NCI-H1417 treated with DMSO at 0.1 percent for 48 hours (cell line): ENCODE measurements at places on chromosomes 7 and 10.

DNA sequence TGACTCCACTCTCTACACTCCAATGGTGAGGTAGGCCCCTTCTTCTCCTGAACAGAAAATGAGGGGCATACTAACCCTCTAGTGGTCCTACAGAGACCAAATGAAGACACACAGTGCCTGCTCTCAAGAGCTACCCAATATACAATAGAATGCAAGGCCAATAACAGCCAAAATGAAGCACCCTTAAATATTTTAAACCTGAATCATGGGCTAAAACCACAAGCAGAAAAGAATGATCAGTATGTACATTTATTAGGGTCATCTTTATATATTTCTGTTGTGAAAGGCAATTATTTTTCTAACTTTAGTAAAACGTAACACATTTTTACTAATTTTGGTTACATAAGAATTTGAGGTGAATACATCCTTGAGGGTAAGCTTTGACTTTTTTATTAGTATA, 49.9 kb upstream of the COL1A2 start:
- DNase-seq: no peak

DNA sequence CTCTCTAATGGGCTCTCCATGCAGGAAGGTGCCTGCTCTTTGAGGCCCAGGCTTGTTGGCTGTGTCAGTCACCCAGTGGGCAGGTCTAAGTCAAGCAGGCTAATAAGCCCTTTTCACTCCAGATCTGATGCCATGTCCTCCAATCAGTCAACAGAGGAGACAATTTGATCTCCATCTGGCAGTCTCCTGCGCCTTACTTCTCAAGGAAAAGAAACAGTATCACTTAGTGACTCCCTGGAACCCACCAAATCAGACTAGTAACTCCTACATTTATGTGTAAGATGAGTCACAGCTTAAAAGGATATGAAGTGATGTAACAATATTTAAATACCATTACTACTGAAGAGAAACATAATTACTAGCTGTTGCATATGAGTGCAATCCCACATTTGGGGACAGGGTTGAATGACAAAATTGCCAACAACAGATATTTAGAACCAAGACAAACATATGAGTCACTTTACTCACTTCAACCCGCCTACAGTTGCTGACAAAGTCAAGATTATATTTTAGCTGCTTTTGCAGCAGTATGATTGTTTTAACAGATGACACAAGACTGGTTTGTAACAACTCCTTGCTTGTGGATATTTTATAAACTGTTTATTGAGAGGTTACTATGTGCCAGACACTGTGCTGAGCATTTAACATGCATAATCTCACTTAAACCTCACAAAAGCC, 72.1 kb downstream of the USP6NL start:
- DNase-seq: no peak

- no peak for DNase-seq
These were observed 200.9 kb upstream of the CNTNAP2 start for GRCh38 chr7:145915679-145916078.

DNA sequence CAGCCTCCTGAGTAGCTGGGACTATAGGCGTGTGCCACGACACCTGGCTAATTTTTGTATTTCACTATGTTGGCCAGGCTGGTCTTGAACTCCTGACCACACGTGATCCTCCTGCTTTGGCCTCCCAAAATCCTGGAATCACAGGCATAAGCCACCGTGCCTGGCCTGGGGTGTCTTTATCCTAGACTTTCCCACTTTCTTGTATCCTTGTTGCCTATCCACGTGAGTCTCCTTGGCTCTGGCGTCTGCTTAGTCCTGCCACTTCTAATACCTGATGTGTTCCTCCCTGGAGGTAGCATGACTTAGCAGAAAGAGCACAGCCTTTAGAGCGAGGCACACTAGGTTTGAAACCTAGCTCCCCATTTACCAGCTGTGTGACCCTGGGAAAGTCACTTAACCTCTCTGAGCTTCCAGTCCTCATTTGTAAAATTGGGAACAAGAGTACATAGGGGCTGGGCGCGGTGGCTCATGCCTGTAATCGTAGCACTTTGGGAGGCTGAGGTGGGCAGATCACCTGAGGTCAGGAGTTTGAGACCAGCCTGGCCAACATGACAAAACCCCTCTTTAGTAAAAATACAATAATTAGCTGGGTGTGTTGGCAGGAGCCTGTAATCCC, 344.6 kb downstream of the TYW1 start:
- no peak for DNase-seq

GRCh38 chr7:90594751-90595317, 1.3 kb upstream of the CDK14 start:
- no peak for DNase-seq

DNA sequence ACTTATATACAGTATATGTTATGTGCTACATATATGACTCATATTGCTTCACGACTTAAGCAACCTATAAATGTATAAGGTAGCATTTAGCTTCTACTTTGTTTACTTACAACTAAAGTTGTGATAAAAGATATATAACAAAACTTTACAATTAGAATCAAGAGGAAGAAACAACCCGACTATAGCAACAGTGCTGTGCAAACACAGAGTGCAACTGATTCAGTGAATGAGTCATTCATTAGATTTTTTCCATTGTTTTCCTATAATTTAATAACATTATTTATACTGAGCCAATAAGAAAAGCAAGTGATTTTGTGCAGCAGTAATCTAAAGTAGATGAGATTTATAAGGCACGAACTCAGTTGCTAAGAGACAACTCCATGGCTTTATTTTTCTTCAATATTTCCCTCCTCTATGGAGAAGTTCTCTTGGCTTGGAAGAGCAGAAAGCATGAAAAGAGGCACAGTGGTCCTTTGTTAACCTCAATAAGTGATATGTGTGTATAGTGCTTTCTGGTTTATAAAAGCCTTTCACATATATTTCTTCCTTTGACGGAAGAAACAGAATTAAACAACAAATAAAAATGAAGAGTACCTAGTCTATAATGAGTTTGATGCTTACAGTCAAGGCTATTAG, 19.8 kb downstream of the CEP41 start:
- no peak for DNase-seq

- no peak for DNase-seq
These were observed 350.9 kb downstream of the ANKRD30A start for GRCh38 chr10:37476285-37476684.

- DNase-seq: no peak
These were observed 564.5 kb upstream of the IGFBP3 start for GRCh38 chr7:46485481-46486065.

- DNase-seq: no peak
These were observed 553.5 kb upstream of the C7orf33 start for GRCh38 chr7:148037044-148037443.

- DNase-seq: no peak
These were observed 385.3 kb upstream of the COBL start for GRCh38 chr7:51701935-51702334.

GRCh38 chr10:47081264-47081663, 170.0 kb downstream of the PTPN20 start:
- no peak for DNase-seq

- peak; percentile 2 for DNase-seq
These were observed 82.3 kb upstream of the GPR26 start for GRCh38 chr10:123583639-123584418.

- no peak for DNase-seq
These were observed 52.4 kb upstream of the GTF2IRD1 start for GRCh38 chr7:74401137-74401859.

DNA sequence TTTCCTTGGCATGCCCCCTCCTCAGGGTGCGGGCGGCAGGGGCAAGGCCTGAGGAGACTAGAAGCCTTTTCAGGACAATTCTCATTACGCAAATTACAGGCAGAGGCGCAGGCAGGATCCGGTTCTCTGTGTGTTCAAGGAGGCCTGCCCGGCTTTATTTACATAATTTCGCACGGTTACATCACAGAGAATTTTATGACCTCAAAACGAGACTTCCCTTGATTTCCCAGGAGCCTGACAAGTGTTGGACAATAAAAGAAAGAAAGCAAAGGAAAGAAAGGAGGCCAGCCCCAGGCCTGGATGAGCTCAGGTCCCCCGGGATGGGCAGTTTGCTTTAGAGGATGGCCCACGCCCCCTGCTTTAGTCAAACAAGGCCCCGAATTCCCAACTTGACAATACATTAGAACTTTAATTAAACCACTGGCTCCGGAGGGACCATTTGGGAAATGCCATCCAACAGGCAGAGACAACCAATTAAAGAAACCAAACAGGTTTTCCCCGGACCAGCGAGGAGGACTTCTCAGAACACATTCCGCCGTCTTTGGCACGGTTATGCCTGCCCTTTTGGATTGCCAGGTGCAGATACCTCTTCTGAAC, 2.9 kb downstream of the MNX1 start:
- DNase-seq: no peak

DNA sequence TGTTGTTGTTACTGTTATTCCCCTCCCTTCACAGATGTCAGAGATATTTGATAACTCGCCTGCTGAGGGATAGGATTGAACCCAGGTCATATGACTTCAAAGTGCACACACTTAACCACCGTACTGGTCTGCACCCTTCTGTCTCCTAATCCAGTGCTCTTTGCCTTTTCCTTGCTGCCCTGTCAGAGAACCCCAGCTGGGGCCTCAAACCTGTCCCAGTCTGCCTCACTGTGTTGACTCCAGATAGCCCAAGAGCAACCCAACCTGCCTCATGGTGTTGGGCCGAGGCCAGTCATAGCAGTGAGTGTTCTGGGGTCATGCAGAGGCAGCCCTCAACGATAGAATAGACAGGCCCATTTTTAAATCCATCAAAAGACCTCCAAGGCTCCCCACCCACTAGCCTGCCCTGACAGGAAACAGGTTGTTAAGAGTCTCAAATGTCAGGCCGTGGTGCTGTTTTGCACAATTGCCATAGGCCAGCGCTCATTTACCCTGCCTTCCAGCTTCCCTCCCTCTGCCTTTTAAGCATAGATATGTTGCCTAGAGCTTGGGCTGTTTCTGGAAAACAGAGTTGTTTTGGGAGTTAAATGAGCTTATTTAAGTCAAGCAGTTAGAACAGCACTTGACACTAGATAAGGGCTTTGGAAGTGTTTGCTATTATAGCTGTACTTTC, 37.0 kb upstream of the PDCD4 start:
- no peak for DNase-seq

- DNase-seq: no peak
These were observed 843 bp upstream of the GATA3 start for GRCh38 chr10:8053446-8054243.

GRCh38 chr10:121593281-121594075, 4.8 kb downstream of the FGFR2 start:
- no peak for DNase-seq

DNA sequence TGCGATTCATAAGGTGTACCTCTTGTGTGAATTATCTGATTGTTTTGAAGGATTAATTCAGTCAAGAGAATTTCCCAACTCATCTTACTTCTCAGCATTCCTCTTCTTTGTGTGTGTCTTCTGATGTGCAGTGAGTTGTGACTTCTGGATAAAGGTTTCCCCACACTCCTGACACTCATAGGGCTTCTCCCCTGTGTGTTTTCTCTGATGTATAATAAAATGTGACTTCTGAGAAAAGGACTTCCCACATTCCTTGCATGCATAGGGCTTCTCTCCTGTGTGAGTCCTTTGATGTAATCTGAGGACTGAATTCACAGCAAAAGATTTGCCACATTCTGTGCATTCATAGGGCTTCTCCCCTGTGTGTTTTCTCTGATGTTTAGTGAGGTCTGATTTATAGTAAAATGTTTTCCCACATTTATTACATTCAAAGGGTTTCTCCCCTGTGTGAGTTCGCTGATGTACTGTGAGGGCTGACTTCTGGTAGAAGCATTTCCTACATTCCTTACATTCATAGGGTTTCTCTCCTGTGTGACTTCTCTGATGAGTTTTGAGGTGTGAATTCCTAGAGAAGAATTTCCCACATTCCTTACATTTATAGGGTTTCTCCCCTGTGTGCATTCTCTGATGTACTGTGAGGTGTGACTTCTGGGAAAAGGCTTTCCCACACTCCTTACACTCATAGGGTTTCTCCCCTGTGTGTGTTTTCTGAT, 24.2 kb downstream of the ZNF25 start:
- no peak for DNase-seq

DNA sequence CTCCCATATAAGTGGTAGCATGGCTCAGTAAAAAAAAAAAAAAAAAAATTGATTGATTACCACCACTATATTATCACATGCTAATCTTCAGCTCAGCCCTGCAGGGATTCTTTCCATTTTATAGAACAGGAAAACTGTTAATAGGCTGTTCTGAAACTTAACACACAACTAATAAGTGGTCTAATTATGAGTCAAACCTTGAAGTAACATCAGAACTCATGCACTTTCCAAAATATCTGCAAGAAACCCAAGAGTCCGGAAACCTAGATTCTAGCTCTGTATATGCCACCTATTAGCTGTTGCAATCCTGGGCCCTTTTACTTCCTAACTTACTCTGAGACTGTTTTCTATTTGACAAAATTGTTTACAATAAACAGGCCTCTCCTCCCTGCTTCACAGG, 23.9 kb downstream of the SEM1 start:
- DNase-seq: no peak

- no peak for DNase-seq
These were observed 49.7 kb downstream of the BZW2 start for GRCh38 chr7:16695621-16696237.

DNA sequence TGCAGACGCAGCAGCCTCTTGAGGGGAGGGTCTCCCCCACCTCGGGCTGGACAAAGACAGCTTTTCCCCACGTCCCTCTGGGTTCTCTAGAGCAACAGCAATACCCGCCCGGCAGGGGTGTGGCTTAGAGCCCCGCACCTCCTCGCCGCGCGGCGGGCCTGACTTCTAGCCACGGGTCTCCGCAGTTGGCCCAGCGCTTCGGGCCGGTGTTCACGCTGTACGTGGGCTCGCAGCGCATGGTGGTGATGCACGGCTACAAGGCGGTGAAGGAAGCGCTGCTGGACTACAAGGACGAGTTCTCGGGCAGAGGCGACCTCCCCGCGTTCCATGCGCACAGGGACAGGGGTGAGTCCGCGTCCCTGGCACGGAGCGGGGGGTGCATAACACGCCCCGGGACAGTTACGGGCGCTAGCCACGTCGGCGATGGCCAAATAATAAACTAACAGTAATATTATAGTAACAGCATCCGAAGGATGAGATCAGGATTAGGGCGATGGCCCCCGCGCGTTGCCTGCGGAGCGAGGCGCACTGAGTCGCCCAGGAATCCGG, 1.2 kb downstream of the CYP2E1 start:
- DNase-seq: no peak

- DNase-seq: no peak
These were observed 33.5 kb upstream of the PDZD8 start for GRCh38 chr10:117408436-117409384.

DNA sequence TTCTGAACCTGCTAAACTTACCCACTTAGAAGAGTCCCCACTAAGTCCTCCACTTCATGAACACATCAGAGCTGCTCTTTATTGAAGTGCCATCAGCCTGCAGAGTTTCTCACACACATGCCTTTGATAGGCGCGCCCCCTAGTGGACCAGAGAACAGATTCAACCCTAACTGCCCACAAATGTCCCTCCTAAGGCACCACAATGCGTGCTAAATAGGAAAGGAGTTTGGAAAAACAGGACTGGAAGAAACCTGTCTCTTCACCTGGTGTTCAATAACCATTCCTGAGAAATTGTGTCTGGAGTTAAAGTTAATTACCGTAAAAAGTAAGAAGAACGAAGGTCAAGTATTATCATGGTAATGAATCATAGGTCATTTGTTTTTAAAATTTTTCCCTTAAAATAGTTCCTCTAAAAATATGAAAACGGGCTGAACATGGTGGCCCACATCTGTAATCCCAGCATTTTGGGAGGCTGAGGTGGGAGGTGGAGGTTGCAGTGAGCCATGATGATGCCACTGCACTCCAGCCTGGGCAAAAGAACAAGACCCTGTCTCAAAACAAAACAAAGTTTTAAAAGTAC, 249.7 kb downstream of the ELMO1 start:
- peak; percentile 63 for DNase-seq
